Activated CD8-positive, alpha-beta memory T cell treated with anti-CD3 and anti-CD28 coated beads, Interleukin-2, amount 10 ng/mL, durations not matched to agents 7 days and 5 days (primary cell): ENCODE measurements at places on chromosomes 16 and 17.

DNA sequence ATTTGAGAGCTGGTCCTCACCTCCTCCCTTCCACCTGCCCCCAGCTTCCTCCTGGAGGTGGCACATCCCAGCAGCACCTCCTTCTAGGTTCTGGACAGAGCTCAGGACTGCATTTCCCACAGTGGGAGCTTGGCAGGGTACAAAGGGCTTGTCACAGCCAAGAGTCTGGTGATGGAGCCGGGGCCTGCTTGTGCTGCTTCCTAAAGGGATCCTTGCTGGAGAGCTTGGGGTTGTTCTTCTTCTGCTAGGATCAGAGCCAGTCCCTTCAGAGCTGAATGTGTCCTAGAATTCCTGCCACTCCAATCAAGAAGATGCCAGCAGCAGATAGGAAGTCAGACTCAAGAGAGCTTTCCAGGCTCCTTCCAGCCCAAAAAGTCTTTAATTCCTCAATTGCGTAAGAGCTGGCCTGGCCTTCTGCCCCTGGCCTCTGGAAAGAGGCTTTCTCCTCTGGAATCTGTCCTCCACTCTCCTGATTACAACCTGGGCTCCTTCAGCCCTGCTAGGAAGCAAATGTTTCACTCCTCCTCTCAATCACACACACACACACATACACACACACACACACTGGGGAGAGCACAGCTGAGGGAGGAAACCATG, 4.4 kb downstream of the CD300E start:
- no peak for DNase-seq

GRCh38 chr16:3651461-3652372, 2.8 kb upstream of the DNASE1 start:
- DNase-seq = peak; percentile 33

DNA sequence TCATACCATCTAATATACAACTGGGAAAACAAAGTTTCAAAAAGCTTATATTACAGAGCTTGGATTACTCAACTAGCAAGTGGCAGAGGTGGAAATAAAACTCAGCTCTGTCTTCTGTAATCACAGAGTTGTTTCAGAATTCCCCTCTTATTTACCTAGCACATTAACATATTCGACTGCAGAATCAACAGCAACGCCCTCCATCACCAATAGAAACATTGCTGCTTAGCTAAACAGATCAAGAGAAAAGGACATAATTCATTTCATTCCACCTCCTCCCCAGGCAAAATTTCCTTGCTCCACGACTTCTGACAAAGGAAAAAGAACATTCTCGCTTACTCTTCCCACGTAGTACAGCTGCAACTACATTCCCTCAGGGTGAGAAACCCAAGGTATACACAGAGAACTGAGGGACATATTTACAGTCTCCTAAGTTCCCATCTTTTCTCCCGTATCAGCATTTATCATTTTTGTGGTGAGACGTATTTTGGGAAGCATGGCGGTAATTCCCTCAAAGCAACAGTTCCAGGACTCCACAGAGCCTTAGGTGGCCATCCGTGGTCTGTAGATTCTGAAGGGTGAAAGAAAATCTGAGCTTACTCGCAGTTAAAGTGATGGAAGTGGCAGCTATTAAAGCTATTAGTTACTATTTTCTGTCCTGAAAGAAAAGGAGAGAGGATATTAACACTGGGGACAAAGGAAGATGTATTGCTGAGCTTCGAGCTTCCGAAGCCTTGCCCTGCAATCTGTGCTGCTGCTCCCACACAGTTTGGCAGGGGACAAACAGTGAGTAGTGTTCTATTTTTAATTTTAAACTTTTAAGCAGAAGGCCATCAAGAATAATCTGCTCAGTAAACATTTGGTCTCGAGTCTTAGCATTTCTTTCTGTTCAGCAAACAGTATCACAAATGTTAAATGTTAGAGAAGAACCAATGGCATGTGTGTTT, 1296.2 kb downstream of the CDH8 start:
- no peak for DNase-seq

DNA sequence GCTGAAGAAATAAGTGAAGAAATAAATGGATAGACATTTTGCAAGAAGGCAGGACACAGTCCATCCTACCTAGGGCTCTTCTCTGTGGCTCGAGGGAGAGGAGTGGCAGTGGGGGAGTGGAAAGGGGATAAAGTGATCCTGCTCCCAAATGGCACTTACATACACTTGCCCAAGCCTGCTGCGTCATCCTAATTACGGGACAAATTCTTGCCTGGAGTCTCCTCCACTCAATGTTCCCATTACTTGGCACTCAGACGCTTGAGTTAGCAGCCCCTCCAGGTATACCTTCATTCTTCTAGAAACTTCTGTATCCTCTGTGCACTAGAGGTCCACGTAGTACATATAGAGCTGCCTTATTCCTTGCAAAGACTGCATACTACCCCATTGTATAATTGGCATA, 15.7 kb upstream of the MAP3K14 start:
- DNase-seq = no peak

DNA sequence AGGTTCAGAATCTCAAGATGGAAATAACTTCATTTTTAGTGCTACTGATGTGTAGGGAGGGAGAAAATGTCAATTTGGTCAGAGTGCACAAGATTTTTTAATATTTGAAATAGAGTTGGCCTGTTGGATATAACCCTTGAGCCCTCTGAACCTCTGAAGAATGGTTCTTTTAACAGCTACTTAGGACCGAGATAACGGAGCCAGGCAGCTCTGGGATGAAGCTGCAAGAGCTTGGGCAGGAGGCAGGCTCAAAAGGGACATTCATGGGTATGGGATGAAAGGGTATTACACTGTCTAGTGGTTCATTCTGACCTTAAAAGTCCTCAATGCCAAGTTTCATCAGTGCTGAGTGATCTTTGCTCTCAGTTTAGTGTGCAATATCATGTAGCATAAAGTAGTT, 111.4 kb upstream of the CPHXL start:
- no peak for DNase-seq

DNA sequence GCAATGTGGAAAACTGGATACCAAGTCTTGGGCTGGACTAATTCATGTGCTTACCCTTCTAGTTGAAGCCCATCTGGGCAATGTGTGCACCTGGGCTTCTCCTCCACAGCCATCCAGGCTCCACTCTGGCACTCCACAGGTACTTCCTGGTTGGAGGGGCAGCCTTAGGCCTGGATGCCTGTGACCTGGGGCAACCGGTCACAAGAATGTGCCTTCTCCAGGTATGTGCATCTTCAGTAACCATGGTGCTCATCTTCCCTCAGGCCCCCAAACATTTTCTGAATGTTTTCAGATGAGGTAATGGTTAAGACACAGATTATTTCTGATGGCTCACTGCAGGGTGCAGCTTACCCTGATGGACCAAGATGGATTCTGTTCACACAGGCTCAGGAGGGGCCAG, 11.1 kb downstream of the C16orf86 start:
- DNase-seq = no peak

GRCh38 chr16:27228045-27228444, 24.7 kb downstream of the KDM8 start:
- no peak for DNase-seq

- peak; percentile 57 for DNase-seq
Measured at GRCh38 chr17:75842963-75843576, 1.1 kb downstream of the UNC13D start.

GRCh38 chr17:74146196-74146595, 57.3 kb upstream of the RPL38 start:
- DNase-seq = no peak

DNA sequence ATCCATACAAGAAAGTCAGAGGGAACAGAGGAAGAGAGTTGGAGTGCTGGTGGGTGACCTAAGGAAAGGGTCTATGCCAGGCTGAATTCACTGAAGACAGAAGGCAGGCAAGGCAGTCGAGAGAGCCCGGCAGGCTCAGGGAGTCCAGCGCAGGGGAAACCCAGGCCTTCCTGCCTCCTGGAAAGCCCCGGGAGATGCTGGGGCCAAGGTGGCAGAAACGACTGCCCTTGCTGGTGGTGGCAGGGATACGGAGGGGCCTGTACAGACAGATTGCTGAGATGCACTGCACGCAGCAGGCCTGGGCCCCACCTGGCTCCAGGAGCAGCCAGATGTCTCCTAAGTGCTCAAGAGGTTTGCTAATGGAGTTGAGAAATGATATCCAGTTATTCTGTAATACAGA, 59.8 kb downstream of the GTF3C1 start:
- no peak for DNase-seq

GRCh38 chr17:67050471-67051154, 6.3 kb downstream of the CACNG1 start:
- no peak for DNase-seq

GRCh38 chr16:85438981-85439685, 174.0 kb upstream of the GSE1 start:
- no peak for DNase-seq

- no peak for DNase-seq
Measured at GRCh38 chr16:894841-895240, 75.9 kb downstream of the LMF1 start.

DNA sequence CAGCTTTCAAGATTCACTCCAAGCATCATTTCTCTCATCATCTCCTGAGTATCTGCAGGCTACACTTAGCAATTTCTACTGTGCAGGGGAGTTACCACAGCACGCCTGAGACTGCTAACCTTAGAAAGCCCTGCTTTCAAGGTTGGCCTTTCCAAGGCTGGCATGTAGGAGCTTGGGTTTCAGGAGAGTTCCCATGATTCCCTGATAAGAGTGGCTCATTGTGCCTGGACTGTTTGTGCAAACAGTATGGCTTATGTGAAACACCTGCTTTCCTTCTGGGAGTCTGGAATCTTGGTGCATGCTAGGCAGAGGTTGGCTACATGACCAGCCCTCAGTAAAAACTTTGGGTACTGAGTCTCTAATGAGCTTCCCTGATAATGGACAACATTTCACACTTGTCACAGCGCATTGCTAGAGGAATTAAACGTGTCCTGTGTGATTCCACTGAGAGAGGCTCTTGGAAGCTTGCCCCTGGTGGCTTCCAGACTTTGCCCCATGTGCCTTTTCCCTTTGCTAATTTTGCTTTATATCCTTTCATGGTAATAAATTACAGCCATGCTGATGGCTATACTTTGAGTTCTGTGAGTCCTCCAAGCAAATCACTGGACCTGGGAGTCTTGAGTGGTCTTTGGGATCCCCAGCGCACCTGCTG, 19.7 kb upstream of the RGS9 start:
- no peak for DNase-seq

DNA sequence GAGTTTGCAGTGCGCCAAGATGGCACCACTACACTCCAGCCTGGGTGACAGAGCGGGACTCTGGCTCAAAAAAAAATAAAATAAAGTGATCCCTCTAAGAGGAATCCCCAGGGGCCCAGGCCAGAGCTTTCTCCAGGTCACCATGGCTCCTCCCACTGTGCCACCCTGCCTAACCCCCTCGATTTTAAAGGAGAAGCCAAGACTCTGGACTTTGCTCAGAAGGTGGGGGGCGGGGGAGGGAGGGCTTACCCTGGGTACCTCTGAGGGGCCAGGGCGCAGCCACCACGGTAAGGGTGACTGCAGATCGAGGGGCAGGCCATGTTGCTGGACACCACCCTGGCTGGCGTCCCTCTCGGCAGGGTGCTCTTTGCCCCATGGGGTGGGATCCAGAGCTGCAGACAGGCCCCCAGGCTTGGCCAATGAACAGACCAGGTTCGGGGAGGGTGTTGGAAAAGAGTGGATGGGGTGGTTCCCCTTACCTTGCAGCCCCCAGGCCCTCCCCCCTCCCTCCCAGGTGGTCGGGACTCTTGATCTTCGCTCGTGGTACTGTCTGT, 455 bp upstream of the GRB7 start:
- DNase-seq = no peak

GRCh38 chr16:80610481-80611156, 69.8 kb downstream of the DYNLRB2 start:
- DNase-seq = no peak

- DNase-seq = peak; percentile 98
Measured at GRCh38 chr16:4307215-4308037, 8.4 kb upstream of the GLIS2 start.

- DNase-seq = no peak
Measured at GRCh38 chr17:83193336-83194185, 114.2 kb downstream of the METRNL start.

GRCh38 chr16:49664221-49665215, 191.4 kb downstream of the ZNF423 start:
- no peak for DNase-seq

- DNase-seq = no peak
Measured at GRCh38 chr17:69207151-69207550, 21.5 kb downstream of the ABCA10 start.

DNA sequence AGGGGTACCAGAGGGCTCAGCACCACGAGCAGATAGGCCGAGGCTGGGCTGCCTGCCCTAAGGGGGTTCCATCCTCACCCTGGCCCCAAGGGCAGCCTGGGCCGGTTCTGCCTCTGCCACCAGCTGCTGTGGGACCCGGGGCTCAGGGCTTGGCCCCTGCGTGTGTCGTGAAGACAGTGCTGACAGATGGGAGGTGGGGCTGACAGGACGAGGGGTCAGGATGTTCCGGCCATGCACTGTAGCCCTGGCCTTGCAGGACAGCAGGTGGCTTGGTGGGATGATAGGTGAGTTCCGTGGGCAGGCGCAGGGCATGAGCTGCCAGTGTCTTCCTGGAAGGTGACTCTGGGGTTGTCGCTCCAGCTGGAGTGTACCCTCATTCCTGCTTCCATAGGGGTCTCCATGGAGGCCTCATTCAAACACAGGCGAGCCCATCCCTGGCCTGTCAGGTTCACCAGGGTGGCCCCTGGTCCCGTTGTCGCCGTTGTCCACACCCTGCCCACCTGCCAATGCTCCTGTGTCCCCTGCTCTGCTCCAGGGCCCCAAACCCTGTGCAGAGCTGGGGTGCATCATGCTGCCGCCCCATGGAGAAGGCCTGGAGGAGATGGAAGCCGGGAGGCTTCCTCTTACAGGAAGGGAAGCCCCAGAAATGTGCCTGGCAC, 57.2 kb downstream of the WDR45B start:
- DNase-seq = no peak

- DNase-seq = no peak
Measured at GRCh38 chr17:3502466-3502865, 26.7 kb downstream of the ASPA start.

DNA sequence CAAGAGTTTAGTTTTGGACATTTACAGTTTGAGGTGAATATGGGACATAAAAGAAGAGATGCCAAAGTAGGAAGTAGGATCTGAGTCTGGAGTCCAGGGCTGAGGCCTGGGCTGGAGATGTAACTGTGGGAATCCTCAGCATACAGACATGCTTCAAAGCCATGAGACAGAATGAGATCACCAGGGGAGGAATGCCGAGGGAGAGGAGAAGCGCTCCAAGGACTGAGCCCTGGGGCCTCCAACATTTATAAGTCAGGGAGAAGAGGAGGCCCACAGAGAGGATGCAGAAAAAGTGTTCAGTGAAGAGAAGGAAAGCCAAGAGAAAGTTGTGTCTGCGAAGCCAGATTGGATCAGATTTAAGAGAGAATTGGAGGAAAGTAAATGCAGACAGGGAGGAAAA, 277.5 kb upstream of the MYOCD start:
- DNase-seq = no peak

GRCh38 chr17:14688134-14688533, 387.3 kb downstream of the HS3ST3B1 start:
- no peak for DNase-seq
